GDM1 (cell line): ENCODE measurements at places on chromosomes 3 and 15.

DNA sequence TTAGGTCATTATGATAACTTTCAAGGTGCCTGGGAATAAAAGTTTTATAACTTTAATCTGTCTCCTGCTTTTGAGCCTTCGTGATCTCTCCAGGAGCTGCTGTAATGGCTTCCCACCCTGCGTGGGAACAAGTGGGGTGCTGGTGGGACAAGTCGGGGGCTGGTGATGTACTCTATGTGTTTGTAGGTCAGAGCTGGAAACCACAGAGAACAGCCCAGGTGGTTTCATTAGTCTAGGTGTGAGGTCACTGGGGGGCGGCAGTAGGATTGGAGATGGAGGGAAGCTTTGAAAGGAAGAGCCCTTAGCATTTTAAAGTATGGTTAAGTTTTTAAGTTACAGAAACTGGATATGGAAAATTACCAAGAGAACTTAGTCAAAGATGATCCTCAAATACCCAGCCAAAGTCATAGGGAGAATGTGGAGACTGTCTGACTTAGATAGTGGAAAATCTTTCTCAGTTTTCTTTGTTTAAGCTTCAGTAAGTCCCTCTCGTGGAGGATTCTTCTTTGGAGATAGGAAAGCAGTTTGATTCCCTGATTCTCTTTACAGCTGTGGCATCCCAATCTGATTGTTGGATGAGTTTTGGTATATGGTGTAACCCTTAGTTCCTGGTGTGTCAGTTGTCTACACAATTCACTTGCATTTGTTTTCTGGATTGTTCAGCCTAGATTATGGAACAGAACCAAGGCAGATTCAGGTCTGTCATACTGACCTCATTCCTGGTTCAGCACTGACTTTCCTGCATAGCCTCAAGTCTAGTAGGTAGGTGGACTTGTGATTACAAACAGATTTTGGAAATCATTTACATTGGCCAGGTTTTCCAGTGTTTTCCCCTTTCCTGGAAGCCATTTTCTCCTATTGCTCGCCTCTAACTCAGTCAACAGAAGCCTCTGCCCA is 115.6 kb downstream of the FNDC3B start:
- DNase-seq = no peak

DNA sequence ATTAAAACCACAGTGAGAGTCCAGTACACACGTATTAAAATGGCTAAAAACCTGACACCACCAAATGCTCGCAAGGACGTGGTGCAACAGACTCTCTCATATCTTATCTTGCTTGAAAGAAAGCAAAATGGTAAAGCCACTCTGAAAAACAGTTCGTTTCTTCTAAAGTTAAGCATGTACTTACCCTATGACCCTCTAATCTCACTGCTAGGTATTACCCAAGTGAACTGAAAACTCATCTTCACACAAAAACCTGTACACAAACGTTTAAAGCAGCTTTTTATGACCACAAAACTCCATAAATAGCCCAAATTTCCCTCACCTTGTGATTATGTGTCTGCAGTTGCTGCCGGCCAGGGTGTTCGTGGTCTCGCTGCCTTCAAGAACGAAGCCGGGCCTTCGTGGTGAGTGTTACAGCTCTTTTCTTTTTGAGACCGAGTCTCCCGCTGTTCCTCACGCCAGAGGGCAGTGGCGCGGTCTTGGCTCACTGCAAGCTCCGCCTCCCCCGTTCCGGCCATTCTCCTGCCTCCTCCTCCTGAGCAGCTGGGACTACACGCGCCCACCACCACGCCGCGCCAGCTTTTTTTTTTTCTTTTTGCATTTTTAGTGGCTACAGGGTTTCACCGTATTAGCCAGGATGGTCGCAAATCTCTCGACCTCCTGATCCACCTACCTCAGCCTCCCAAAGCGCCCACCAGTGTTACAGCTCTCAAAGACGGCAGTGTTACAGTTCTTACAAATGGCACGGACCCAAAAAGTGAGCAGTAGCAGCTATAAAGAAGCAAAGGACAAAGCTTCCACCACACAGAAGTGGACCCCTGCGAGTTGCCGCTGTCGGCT is 165.4 kb downstream of the TJP1 start:
- DNase-seq = no peak

DNA sequence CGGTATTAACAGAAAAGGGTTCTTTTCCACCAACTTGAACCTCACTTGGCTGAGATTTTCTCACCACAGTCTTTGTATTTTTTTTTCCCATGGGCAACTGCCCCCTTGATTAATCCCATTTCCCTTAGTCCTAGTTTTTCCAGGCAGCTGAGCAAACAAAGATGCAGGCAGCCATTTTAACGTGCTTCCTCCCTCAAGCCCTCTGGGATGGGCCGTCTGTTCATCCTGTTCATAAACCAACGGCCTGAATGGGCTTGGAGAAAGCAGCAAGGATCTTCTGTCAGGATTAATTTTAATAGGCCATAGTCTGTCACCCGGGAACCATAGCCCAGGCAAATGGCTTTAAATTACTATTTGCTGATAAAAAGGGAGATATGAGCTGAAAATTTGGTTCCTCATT is 10.4 kb upstream of the POLR2M start:
- no peak for DNase-seq

DNA sequence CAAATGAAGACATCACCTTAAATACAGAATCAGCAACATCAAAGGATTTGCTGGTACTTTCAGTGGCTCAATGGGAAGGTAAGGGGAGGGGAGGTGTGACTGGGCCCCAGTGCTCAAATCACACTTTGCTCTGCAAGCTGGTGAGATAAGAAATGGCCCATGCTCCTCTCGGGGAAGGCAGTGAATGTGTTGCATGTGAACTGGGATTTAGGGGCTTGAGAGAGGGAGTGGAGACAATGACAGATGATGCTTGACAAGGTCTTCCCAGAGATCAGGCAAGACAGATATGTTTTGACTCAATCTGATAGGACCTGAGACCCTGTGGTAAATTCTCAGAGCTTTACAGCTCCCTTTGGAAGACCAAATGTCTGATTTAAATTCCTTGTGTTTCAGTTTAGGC is 233.0 kb upstream of the PROK2 start:
- DNase-seq = no peak

DNA sequence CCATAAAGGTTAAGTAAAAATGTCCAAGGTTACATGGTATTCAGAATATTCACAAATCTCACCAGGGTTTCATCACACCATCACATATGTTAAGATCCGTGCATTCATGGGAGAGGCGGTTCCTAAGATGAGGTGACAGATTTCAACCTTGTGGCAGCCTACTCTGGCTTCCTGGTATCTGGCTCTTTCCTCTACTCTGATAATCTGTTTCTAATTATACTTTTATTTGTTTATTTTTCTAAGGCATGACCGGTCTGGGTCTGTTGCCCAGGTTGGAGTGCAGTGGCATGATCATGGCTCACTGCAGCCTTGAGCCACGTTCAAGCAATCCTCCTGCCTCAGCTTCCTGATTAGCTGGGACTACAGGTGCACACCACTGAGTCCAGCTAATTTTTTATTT is 34.4 kb downstream of the RAF1 start:
- DNase-seq = no peak

DNA sequence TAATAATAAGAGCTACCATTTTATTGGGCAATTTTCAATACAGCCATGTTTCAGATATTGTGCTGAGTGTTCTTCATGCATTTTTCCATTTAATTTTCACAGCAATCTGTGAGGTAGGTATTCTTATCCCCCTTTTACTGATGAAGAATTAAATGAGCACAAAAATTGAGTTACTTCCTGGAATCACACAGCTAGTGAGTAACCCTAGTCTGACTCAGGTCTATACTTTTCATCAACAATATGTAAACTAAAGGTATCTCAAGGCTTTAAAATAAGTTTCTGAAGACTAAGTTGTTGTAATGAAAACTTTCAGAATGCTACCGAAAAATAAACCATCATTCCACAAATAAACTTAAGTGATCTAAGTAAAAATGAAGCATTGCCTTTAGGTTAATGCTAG is 22.3 kb downstream of the HACD2 start:
- no peak for DNase-seq

- no peak for DNase-seq
Measured at GRCh38 chr3:178454726-178455125, 81.5 kb upstream of the KCNMB2 start.

DNA sequence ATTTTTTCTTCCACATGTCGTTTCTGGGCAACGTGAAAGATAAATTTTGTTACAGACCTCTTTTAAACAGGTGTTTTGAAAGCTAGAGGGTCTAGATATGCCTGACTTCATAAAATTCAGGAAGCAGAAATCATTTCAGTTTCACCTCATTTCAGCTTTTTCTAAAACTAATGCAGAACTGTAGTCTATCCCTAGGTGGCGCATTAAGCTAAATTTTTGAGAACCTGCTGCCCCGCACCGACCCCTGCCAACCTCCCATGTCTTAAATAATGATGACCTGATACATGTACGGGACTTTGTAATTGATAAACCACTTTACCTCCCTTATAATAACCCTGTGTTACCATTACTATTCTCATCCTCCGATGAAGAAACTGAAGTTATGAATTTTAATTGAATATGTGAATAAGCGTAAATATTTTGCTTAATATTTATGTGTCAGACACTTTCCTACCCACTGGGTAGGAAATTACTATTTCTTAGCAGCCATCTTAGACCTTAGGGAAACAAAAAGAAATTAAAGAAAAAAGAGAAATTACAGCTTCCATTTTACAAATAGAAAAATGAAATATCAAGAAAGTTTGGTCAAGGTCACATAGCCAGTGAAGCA is 78.7 kb upstream of the GCNT3 start:
- peak; percentile 37 for DNase-seq

GRCh38 chr15:38610748-38611147 is 46.1 kb upstream of the RASGRP1 start:
- DNase-seq = no peak

- DNase-seq = no peak
Measured at GRCh38 chr3:117104792-117105191, 395.2 kb downstream of the TUSC7 start.

DNA sequence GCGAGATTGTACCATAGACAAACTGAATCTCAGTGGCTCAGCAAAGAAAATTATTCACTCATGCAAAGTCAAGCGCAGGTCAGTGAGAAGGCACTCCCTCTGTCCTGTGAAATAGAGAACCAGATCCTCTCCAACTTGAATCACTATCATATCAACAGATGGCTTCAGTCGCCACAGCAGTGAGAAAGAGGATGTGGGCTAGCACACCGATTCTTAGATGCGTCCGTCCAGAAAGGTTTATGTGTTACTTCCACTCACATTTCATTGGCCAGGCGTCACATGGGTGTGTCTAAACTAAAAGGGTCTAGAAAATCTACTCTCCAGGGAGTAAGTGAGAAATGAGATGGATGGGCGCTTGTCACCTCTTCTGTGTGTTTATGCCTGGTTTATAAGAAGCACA is 141.6 kb upstream of the KBTBD8 start:
- no peak for DNase-seq

- DNase-seq = no peak
Measured at GRCh38 chr3:65551945-65552344, 486.8 kb downstream of the MAGI1 start.

GRCh38 chr15:37086521-37086920 is 13.8 kb downstream of the MEIS2 start:
- no peak for DNase-seq

DNA sequence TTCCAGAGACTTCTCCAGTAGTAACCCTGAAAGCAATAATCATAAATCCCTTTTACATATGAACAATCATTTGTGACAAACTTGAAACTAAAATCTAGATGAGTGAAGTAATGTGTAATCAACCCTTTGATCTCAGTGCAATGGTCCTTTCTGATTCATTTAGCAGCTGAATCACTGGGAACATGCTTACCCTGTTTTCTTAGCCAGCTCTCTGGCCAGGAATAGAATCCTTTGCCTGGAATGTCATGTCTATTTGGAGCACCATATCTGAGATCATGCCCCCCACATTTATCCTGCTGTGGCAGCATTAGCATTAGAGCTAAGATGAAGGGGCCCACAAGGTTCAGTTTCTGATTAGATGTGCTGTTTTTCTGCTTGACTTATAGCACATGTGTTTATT is 309.8 kb downstream of the OXSM start:
- DNase-seq = no peak

DNA sequence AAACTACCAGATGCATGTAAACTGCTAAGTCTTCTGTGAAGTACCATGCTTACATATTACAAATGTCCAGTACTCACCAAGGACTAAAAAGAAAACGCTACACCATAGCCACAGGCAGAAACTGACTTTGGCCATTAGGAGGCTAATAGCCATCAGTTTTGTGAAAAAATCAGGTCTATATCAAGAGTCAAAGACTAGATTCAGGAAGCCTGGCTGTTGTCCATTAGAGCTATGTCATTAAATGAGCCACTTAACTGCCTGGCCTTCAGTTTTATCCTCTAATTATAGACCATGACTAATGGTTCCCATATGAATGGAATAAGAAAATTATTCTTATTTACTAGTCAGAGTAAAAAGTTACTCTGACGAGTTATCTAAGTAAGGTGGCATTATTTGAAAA is 144.1 kb downstream of the VPS13C start:
- DNase-seq = no peak

DNA sequence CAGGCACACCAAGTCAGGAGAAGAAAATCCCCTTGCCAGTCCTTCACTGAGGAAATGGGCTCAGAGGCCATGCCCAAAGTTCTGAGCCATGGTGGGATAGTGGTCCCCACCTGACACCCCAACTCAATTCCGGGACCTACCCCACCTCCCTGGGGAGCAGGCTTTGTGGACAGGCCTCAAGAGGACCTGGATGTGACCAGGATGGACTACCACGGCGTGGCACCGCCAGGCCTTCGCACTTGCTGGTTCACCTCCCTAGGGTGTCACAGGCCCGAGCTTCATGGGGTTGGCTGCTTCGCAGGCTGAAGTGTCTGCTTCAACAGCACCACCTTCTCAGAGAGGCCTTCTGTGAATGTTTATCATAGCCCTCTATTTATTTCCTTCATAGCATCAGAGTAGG is 31.7 kb downstream of the POC1A start:
- no peak for DNase-seq

DNA sequence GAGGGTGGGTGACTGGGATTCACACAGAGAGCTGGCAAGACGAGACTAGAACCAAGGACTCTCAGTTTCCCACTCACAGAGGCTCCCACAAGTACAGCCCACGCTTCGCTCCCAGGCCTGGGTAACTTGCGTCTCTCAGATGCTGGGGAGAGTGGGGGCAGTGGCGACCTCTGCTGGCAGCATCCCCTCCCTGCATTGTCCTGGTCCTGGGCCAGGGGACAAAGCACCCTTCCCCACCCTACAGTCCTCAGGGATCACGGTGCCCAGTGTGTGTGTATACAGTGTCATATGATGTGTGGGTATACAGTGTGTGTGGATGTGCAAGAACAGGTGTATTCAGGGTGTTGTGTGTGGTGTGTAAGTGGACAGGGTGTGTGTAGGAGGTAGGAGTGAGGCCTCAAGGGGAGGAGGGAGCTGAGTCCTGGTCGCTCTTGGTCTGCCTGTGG is 12.8 kb downstream of the VILL start:
- peak; percentile 34 for DNase-seq

GRCh38 chr3:127077068-127077467 is 94.2 kb downstream of the PLXNA1 start:
- no peak for DNase-seq
